HT-29 (cell line): ENCODE measurements at places on chromosomes 7 and 10.
A peak's percentile ranks its signal among the peaks of the same experiment; 100 is the strongest.

DNA sequence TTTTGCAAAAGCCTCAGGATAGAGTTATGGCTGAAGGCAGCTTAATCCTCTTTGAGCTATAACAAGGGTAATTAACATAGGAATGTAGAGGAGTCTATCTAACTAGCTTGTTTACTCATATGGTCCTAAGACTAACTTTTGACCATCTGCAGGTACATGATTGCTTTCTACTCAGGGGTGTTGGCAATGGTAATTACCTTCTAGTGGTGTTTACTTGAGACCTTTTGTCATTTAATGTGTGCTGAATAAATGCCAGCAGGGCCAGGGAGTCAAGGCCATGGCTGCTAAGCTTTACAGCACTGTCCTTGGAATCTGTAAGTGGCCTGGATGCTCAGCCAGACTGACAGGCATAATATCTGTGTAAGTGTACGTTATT is 1325.0 kb downstream of the XPNPEP1 start:
- DNase-seq: no peak

- no peak for DNase-seq
These were observed 5.1 kb downstream of the MSRB2 start for GRCh38 chr10:23100331-23101030.

- DNase-seq: no peak
These were observed 144.0 kb upstream of the ASAH2 start for GRCh38 chr10:50395271-50395670.

GRCh38 chr7:139820089-139820488 is 9.0 kb upstream of the TBXAS1 start:
- no peak for DNase-seq

DNA sequence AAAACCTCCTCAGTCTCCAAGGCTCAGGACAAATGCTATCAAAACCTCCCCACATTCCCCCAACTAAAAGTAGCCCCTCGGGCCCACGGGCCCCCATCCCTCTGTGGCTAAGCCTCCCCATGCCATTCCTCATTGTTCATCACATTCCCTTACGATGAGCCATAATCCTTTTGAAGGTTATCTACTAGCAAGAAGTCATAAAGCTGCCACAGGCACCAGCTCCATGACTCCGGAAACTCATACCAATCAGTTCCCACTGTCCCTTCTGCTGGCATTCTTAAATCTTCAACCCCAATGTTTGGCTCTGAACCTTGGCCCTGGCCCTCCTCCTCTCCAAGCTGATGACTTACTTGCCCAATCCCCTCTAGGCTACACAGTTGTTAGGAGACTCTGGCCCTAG is 19.4 kb upstream of the TM9SF3 start:
- no peak for DNase-seq

GRCh38 chr7:42126475-42127231 is 110.4 kb downstream of the GLI3 start:
- no peak for DNase-seq

DNA sequence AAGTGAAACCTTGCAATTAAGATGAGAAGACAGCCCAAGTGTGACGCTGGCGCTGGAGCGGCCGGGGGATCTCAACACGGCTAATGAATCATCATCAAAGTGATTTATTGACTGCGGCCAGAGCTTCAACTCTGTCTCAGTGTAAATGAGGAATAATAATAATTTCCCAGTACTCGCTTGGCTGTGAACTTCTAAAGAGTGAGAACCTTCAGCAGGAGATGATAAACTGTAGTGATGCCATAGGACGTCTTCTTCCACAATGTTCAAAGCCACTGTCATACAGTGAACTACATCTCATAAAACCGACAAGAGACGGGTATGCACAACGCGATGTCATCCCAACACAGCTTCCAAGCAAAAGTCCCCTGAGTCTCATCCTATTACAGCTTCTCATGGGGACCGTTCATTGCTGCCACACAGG is 123.6 kb upstream of the NOBOX start:
- DNase-seq: no peak

DNA sequence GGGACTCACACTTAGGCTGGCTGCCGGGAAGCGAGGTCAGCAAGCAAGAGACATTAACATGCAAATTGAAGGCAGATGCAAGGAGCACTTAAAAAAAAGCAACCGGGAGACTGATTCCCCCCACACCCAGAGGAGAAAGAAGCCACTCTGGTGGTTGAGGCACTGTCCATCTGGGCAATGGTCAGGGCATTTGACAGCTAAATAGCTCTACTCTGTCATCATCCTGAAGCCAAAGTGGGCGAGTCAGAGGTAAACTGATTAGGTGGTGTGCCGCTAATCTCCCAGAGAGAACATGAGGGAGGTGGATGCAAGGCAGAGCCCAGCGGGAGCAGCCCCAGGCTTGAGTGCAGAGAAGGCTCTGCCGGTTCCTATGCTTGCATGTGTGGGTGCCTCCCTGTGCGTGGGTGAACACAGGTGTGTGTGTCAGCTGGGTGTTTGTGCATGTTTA is 100.6 kb downstream of the PLXNA4 start:
- no peak for DNase-seq

GRCh38 chr10:93921338-93921737 is 27.6 kb downstream of the SLC35G1 start:
- peak; percentile 37 for DNase-seq

GRCh38 chr7:22250390-22250789 is 106.6 kb downstream of the RAPGEF5 start:
- DNase-seq: no peak

DNA sequence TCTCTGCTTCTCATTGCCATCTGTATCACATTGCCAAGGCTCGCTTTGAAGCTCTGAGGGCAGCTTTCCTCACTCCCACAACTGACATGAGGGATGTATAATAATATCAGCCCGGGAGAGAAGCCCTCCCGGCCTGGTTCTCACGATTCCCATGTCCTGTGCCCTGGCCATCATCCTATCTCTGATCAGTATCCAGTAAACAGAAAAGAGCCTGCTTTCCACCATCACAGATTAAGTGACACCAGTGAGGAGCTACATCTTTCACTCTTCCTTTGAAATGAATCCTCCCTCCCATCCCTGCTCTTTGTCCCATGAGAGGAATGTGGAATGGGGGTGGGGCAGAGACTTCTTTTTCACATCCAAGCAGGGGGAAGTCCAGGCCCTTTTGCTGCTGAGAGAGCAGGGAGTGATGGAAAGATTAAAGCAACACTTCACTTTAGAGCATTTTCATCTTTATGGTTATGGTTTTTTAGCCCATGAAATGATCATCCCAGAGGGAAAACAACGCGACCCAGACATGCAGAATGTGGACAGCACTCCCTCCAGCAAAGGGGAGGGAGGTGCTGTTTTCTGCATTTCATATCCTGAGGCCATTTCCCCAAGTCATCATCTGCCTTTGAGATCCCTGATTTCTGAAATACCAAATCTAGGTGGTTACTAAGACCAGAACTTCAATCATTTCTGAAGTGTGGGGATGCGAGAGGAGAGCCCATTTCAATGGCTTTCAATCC is 84.6 kb upstream of the LYZL1 start:
- no peak for DNase-seq

DNA sequence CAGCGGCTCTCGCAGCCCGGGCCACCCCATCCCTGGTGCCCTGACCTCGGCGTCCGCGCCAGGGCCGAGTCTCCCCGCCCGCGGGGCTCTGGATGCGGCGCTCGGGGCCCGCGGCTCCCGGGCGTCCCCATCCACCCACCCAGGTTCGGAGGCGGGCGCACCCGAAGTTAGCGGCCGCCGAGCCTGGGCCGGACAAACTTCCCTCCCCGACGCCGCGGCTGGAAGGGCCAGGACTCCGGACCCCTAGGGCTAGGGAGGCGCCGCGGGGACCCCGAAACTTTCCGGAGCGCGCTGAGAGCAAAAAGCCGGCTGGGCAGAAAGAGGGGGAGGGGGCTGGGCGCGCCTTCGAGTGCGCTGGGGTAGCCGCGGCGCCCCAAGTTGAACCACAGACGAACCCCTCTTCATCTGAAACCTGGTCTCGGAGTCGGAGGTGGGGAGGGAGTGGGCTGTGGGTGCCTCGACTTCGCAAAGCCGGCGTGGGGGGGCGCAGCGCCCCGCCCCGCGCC is 3.7 kb upstream of the ELFN1 start:
- no peak for DNase-seq

DNA sequence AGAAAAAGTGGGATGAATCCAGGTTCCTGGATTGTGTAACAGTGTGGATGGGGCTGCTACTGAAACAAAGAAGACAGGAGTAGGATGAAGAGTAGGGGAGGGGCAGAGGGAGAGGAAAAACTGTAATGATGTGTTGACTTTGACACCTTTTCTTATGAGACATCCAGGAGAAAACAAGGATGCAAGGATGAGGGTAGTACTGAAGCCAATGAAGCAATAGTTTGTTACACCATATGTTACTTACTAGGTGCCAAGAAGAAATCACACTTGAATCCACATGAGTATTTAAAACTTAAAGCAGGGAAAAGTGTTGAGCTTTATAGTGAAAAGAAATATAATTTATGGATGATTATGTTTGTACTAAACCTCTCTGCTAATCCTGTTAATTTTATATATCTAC is 420.6 kb downstream of the ARL4A start:
- DNase-seq: no peak

DNA sequence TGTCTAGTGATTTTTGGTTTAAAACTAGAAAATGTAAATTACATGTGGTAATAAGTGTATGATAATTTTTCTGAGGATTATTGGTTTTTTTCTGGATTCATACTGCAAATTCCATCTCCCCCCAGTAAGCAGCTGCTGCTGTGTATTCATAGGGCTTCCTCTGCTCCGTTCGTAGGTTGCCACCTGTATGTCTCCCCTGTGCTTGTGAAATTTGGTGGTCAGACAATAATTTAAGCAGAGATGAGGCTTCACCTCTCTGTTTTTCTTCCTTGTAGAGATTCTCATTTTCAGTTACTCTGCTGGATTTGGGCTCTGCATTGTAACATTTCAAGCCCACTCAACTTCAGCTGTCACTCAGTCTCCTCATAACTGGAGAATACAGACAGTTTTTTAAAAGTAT is 50.9 kb downstream of the FOXI2 start:
- no peak for DNase-seq

DNA sequence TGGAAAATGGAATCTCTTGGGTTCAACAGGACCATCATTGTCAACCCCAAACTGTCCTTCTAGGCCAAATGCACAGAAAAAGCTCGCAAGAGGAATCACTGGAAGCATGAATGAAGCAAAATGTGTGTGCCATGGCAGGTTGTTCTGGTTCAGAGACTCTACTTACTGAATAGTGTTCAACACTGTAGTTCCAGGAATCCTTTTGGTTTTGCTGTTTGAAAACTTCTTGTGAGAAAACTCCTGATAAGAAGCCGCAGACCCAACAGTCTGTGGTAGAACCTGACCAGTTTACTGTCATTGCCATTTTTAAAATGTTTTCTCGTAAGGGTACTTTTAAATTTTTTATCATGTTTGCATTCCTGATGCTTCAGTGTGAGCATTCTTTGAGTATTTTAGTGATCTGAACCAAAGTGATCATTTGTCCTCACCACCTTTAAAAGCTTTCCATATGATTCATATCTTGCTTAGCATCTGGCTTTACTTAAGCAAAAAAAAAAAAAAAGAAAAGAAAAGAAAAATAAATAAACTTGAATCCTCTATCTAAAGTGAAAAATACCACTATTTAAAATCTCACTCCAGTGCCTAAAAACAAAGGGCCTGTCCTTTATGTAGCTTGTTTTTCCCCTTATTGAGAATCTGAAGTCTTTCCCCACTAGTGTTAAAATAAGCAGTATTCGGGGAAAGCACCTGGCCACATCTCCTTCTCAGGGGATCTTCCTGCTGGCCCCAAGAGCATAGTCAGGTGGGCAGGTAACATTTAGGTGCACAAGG is 92.4 kb downstream of the WNT2 start:
- no peak for DNase-seq

- DNase-seq: no peak
These were observed 51.3 kb downstream of the PCLO start for GRCh38 chr7:83111391-83111790.

GRCh38 chr10:77463967-77464745 is 173.5 kb downstream of the KCNMA1 start:
- no peak for DNase-seq

DNA sequence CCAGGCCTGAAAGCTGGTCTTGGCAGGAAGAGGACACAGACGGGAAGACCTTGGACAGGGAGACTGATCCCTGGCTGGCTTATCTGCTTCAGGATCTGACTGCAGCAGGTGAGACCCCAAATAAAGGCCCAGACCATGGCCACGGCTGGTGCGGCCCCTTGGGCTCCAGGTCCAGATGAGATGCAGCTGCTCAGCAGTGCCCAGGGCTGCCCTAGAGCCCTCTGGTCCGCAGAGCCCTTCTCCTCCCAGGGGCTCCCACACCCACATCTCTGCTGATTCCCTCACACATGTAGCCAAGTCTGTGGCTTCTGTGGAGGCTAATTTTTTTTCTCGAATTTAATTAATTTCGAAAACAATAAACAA is 46.3 kb downstream of the VIPR2 start:
- DNase-seq: no peak

GRCh38 chr7:27203964-27204594 is 4.2 kb upstream of the HOXA13 start:
- DNase-seq: peak; percentile 70

- no peak for DNase-seq
These were observed 17.1 kb downstream of the ZNF485 start for GRCh38 chr10:43623351-43623750.

GRCh38 chr7:101565601-101566209 is 63.4 kb downstream of the MYL10 start:
- no peak for DNase-seq

DNA sequence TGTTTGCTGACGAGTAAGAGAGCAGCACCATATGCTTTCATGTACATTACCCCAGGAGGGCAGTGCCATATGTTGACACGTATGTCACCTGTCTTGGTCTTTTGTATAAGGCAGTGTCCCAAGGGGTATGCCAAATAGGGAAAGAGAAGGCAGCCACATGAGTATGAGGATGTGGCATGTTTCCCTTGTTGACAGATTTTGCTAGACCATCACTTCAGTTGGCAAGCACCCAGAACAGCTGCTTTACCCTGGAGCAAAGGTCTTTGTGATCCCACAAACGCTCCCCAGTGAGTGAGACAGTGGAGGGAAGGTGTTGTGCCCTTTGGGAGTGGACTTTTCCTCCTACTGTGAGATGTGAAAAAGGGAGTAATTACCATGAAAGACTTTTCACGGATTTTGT is 350.1 kb downstream of the ETV1 start:
- DNase-seq: no peak

DNA sequence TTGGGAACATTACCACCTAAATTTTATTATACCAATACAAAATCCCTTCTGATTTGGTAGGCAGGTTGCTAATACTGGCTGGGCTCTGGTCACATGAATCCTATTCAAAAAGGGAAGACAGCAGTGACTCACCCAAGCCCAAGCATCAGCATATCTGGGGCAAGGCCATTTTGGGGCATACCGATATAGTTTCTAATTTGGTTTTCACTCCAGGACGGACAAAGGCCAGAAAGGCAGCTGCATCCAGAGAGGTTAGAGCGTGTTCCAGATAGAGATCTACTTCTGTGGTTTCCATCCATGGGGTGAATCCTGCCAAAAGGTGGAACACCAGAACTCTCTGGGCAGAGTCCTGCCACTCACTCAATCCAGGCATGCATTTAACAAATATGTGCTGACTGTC is 335.8 kb downstream of the ELMO1 start:
- no peak for DNase-seq
